ENCODE measurements at places on chromosomes 4 and X.

DNA sequence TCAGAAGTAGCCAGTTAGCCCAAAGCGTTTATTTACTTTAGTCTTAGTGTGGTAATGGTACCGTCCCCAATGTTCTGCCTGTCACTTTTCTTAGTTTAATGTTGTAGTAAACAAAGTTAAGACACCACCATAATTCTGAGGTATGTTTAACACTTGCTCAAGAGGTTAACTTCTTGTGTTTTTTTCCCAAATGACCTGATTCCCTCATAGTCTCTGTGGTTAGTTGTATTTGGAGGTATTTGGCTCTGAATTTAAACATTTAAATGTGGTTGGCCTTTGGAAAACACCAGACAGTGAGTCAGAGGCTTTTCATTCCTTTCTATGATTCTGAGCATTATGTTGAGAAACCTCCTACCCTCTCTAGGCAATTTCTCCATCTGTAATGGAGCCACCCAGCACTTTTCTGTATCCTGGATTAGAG lies 47.9 kb downstream of the CXCL1 start:
- no peak for DNase-seq

DNA sequence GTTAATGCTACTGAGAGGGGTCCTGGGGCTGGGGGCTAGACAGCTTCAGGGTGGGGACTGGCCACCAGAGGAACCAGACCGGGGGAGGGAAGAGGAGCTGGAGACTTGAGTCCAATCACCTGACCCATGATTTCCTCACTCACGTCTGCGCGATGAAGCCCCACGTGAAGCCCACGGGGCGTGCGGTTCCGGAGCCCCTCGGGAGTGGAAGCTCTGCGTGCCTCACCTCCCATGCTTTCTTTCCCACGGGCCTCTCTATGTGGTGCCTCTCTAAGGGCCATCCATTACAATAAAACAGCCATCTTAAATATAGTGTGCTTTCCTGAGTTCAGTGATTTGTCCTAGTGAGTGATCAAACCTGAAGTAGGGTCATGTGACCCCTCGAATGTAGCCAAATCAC lies 119.9 kb downstream of the ENPP6 start:
- no peak for DNase-seq

DNA sequence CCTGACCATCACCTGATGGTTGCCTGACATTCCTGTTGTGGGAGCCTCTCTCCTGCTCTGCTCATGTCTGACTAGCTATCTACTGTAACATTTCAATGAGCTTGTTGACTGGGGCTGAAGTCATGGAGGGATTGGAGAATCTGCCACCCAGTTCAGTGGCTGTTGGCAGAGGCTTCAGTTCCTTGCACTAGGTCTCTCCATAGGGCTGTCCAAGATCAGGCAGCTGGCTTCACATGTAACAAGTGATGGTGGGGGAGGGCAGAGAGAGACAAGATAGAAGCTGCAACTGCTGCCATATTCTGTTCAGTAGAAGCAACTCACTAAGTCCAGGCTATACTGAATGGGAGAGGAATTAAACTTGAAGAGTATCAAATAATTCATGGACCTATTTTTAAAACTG lies 14.1 kb upstream of the CCNI start:
- DNase-seq: no peak

GRCh38 chrX:9019151-9019550 lies 14.8 kb downstream of the FAM9B start:
- DNase-seq: no peak

- no peak for DNase-seq
Measured at GRCh38 chrX:8726031-8726652, 5.8 kb downstream of the ANOS1 start.

GRCh38 chr4:86014599-86014998 lies 345.3 kb downstream of the MAPK10 start:
- DNase-seq: no peak

DNA sequence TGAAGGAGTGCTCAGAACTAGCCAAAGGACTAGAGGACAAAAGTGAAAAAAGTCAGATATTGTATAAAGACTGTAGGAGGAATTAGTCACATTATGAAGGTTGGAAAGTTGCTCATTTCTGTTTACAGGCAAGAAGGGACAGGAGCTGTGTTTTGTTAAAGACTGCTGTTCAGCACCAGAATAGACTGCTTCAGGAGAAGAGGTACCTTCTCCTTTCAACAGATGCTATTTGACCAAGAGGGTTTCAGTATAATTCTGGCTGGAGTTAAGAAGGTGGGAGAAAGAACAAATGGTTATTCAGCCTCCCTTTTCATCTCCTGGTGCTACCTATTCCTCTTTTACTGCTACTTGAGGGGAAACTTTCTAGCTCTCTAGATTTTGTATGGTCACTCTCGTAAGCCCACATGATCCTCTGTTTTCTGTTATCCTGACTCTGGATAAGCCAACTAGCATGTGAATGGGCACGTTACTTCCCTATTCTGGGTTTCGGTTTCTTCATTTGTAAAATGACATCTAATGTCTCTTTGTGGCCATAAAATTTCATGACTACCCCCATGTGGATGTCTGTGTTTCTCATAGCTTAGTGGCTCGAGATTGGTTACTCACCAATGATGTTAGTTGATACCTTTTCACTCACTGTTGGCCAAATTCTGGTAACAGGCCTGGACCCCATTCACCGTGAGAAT lies 68.9 kb downstream of the SH2D1A start:
- DNase-seq: no peak

GRCh38 chr4:87423317-87424098 lies 1.1 kb downstream of the NUDT9 start:
- no peak for DNase-seq

DNA sequence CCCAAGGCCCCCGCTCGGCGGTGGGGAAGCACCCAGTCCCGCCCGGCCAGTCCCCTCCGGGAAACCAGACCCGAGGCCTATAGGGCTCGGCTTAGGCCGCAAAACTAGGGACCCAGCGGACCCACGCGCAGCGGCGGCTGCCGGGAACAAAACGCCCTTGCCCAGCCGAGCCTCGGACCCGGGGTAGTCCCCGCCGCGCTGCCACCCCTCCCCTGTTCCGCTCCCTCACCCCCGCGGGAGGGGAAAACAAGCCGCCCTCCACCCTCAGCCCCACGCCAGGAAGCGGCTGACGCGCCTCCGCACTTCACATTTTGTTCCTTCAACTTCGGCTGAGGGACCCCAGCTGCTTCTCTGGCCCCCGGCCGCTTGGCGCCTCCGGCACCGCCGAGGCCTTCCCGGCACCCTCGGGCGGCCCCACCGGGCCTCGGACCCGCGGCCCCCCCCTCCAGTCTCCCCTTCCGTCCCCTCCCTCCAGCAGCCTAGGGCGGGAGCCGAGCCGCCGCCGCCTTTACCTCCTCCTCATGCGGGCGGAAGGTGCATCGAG lies 694 bp downstream of the PDS5A start:
- peak; percentile 34 for DNase-seq

GRCh38 chr4:37393889-37394288 lies 149.3 kb downstream of the NWD2 start:
- DNase-seq: no peak

DNA sequence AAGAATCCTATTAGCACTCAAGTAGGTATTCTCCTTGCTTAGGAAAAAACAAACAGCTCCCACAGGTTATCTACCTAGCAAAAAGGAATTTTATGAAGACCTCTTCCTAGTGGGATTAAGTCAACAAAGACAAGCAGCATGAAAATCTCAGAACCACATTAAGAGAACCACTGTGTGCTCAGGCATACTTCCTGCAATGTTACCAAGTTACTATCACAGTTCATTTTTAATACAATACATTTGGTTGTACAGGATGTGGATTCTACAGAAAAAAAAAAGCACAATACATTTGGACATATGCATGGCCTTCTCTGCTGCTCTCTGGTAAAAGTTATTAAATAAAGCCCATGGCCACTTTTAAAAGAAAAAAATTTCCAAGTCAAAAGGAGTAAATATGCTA lies 193.7 kb downstream of the PPP3CA start:
- DNase-seq: no peak

DNA sequence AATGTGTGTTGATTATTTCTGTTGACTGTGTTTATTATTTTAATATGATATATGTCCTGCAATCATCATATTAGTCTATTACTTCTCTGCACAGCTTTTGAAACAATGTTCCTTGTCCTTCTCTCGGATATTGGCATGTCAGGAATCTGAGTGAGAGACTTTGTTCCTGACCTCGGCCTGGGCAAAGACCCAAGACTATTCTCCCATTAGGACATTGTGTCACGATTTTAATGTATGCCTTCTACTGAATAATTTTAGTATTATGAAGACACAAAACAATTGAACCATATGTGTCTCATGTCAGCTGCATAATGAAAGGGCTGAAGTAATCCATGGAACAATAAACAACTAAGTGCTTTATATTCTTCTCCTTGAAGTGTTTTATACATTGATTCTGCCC lies 580.8 kb upstream of the TENM3 start:
- DNase-seq: no peak

- no peak for DNase-seq
Measured at GRCh38 chr4:23234716-23235115, 542.0 kb downstream of the GBA3 start.

DNA sequence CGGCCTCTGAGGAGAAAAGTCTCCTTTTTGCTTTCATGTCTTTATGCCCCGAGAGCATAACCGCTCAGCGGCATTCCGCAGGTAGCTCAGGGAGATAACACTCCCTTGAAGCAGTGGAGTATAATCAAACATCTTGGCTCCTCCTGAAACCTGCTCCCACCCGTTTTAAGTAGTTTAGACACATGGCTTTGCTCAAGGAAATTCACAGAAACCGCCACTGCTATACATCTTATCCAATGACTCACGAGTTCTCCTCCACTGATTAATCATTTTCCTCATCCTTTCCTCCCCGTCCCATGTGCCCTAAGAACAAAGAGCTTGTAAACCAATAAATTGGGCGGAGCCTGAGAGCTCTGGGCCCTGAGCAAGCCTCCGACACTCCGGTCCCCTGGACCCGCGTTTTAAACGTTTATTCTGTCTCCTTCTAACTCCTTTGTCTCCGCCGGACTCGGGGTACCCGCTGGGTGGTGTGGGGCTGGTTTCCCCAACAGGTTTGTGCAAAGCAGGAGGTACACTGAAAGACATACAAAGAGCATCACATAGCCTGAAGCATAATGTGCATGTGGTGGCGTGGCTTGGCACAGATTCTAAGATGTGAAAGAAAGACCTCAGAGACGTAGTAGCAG lies 401.2 kb downstream of the TLL1 start:
- DNase-seq: no peak

DNA sequence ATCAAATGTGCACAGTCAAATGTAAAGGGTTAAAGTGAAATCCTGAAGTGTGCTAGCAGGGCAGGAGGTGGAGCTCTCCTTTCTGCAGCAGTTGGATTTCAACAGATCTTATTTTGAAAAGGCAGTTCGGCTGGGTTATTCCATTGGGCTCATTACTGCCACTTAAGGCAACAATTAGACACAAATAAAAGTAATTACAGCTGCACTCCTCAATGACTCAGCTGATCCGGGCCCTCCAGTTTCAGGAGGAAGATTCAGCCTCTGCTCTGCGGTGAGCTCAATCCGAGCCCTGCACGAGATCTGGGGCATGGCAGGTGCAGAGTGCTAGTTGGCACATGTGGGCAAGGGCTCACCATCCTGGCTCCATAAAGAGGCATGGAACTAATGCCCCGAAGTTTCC lies 85.4 kb downstream of the PHKA2 start:
- no peak for DNase-seq

Data from CD4-positive, alpha-beta T cell (primary cell).